ENCODE measurements at places on chromosomes 4 and X.

GRCh38 chr4:103365285-103365684, 167.1 kb upstream of the CENPE start:
- DNase-seq, result no peak

GRCh38 chr4:94208266-94208665, 601 bp downstream of the SMARCAD1 start:
- DNase-seq, result peak; percentile 7

DNA sequence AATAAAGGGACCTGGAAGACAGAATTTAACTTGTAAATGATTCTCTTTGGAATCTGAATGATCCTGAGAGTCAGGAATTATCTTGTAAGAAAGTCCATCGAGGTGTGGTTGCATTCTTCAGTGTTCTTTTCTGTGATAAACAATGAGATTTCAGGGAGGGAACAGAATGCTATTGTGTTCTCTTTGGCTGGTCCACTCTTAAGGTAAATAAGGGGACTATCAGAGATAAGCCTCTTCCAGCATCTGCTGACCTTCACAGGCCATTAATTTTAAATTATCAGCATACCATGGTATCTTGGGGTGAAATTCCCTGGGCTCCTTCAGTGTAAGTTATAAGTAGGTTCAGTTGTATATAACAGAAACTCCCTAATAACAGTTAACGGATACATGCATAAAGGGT, 107.1 kb upstream of the ARHGAP24 start:
- no peak for DNase-seq

DNA sequence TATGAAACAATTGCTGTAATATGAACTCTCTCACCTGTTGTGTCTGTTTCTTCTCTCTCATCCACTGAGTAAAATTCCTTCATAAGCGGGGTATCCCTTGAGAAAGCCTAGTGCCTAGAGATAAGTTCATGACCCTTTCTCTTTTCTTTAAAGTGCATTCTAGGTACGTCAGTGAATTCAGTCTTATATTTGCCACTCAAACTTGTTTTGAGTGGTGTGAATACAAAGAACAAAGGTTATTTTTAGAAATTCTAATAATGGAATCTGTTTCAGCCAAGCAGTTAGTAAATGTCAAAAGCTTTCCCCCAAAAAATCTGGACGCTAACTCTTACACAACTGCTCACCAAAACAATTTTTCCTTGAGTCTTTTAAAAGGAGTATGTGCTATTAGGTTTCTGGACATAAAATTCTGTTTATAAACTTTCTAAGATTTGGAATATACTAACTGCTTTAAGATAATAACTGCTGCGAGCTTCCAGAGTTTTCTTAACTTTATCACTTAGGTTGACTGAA, 112.0 kb downstream of the VEGFC start:
- no peak for DNase-seq

- DNase-seq, result no peak
These were observed 111.7 kb downstream of the SYNPO2 start for GRCh38 chr4:119000400-119000799.

DNA sequence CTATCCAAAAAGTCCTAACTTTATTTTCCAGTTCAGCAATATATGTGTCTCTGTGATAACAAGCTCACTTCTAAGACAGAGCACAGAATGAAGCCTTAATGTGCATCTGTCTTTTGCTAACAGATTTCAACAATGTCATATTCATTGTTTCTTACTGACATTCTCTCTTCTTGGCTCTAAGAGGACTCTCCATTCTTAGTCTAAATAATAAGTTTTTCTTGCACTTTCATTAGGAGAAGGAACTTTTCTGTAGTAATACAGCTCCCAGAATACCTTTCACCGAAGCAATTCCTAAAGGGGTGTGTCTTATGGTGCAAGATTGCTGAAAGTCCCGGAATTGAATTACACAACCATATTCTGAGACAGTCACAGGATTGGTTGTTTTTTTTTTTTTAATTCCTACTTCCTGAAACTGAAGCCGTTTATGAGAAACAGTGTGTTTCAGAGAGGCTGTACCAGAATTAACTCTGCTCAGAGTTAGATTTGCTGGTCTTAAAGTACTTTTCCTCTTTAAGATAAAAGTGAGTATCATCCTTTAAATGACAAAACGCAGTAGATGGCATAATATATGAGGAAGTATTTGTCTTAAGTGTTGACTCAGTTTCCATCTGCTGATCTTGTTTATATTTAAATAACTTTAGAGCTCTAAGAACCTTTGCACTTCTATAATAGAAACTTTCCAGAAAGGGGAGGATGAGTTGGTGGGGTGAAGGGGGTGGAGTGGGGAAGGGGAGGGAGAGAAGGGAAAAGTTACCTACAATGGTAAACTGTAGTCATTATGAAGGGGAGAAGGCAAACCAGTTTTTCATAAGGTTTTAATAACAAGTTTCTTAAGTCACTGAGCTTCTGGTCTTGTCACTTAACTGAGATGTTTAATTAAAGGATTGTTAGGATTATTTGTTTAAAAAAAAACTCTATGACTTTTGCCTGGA, at the start of gene ALPK1:
Gene ALPK1, plus strand, starts transcription at position 421 of the 932 bp plus-strand sequence.
- peak; percentile 81 for DNase-seq

DNA sequence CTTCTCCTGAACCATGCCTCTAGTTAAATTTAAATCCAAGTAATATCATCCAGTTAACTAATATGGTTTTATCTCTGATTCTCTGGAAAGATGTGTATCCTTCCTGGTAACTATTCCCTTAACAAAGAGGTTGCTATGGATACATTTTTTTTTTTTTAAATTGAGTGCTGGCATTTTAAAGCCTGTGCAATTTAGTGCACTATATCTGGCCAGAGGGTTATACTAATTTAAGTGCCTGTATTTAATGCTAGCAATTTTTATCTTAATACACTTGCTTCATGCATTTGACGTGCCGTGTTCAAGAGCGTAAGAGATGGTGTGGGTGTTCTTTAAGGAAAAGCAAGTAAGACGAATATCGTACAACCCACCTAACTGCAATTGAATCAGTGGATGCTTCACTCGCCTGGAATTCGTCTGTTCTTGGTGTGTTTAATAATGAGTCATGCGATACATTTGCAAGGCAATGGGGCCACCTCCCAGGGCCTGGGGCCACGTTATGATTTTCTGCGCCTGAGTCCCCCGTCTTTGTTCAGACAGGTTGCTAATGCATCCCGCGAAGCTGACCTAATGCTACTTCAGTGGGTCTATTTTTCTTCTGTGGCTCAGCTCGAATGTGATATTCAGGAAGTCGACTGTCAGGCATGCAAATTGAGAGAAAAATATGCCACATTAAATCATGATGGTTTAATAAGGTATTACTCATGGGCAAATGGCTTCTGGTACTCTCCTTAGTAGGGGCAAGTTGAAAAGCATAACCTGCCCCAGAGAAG, 14.2 kb upstream of the MID1 start:
- DNase-seq, result no peak

DNA sequence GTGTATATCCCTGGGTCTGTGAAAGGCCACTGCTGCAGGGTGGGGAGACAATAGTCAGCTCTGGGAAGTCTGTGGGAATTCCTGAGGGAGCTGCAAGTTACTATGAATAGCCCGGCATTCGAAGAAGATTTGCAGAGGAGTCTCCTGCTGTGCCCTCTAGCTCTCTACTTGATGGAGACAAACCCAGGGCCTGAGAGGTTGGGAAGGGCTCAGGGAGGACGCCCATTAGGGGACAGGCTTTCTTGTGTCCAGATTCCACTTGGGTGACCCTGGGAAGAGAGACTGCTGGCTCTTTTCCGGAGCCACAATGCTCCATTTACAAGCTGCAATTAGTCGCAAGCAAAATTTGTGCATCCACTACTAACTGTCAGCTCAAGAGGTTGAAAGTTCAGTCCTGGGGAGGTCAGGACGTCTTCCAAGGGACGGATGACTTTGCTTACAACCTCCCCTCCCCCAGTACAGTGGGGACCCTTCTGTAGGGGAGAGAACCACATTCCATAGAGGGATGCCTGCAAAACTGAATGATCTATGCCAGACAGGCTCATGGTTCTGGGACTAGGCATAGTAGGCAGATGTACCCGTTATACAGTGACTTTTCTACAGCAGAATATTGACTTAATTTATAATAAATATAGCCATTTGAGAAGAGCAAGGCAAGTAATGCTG, 48.2 kb upstream of the PHOX2B start:
- no peak for DNase-seq

- DNase-seq, result no peak
These were observed 13.0 kb upstream of the ARX start for GRCh38 chrX:25028726-25029125.

DNA sequence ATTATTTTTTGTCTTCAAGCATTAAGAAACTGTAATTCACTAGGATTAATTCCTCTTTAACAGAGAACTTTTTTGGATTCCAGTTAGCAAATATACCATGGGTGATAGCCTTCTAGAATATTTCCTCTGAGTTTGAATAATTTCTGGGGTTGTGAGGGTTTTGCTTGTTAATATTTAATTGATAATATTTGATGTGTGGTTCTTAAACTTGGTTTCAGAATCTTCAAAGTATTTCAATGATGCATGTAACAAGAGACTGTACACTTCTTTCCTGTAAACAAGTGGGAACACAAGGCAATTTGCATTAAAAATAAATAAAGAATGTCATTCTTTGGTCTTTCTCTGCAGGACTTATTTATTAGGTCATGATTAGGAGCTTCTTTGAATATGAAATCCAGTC, 9.5 kb upstream of the C4orf51 start:
- DNase-seq, result no peak

Data from OCI-LY7 (cell line).